Stimulated activated memory B cell treated with anti-CD40 and anti-IgM and Interleukin-4, amounts not matched to agents 10 μg/mL and 1 μg/mL and 100 μg/mL, for 72 hours (primary cell): ENCODE measurements at places on chromosomes 12 and 14.

DNA sequence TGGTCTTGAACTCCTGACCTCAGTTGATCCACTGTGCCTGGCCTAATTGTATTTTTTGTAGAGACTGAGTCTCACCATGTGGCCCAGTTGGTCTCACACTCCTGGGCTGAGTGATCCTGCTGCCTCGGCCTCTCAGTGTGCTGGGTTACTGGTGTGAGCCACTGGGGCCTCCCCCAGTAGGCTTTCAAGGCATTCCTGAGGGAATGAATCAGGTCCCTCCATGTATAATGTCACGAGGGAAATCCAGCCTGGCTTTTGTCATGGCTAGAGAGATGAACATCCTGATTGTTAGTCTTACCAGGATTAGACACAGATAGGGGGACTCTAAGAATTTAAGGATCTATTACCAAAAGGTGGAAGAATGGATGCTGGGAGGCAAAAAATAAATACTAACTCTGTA lies 51.9 kb downstream of the CPSF2 start:
- ATAC-seq, result no peak

DNA sequence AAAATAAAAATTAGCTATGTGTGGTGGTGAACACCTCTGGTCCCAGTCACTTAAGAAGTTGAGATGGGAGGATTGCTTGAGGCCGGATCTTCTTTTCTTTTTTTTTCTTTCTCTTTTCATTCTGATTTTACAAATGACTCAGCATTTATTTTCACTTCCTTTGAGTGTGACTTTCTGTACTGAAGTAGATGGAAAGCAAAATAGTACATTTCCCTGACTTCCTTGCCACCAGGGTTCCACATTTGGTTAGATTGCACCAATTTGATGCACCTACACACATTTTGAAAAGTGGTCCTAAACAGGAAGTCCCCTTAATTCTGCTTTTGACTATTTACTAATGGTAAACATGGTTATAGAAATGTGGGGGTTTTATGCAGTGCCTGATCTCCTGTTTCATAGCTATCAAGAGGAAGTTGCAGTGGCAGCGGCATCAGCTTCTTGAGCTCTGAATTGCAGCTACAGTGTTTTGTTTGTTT lies 13.0 kb upstream of the LEMD3 start:
- peak; percentile 85 for ATAC-seq

DNA sequence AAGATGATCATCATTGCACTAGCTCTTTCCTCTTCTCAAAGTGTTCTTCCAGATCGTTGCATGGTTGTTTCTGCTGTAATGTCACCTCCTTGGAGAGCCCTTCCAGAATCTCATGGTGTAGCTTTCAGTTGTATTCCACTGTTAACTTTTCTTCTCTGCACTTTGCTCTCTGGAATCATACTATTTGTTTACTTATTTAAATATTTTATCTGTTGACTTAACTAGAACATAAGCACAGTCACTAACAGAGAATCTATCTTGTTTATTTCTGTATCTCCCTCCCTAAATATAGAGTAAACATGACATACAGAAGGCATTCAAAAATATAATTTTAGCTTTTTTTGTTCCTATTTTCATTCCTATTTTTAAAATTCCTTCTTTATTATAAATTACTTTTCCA lies 11.8 kb downstream of the LIN7A start:
- ATAC-seq, result no peak

GRCh38 chr12:123040106-123040505 lies 59.6 kb downstream of the ARL6IP4 start:
- no peak for ATAC-seq

- ATAC-seq, result no peak
These were observed 92.4 kb downstream of the CIT start for GRCh38 chr12:119784673-119785072.

DNA sequence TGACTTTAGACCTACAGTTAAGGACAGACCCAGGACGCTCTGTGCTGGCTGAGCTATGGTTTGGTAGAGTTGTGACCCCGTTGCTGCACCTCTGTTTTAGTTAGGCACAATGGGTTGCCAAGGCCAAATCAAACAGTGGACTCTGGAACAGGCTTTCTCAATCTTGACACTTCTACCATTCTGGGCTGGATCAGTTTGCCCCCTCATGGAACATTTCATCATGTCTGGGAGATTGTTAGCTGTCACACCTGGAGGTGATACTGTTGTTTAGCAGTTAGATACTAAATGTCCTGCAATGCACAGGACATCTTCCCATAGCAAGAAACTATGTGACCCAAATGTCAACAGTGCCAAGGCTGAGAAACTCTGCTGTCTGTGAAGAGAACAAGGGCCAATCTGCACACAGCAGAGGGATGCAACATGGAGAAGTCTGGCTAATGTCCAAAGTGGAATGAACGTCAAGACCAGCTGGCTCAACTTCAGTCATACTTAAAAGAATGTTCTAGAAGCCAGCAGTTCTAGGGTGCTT lies 65.6 kb upstream of the DICER1 start:
- ATAC-seq, result no peak

- peak; percentile 89 for ATAC-seq
These were observed 19.7 kb downstream of the VDR start for GRCh38 chr12:47885012-47885501.

DNA sequence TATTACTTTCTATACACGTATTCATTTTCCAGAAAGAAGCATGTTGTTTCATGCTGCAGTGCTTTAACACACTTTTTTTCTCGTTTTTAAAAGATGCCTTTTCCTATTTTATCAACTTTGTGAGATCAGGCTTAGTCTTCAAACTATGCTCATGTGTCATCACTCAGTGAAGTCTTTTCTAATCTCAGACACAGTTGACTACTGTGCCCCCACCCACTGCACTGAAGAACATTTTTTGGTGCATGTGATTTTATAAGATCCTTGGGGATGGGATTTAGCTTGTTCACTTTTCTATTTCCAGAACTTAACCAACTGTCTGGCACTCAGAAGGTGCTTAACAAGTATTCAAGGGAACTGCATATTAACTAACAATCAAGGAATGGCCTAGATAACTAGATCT lies 85.5 kb downstream of the CDK17 start:
- ATAC-seq, result no peak
